ENCODE measurements at places on chromosomes 1 and 21.

DNA sequence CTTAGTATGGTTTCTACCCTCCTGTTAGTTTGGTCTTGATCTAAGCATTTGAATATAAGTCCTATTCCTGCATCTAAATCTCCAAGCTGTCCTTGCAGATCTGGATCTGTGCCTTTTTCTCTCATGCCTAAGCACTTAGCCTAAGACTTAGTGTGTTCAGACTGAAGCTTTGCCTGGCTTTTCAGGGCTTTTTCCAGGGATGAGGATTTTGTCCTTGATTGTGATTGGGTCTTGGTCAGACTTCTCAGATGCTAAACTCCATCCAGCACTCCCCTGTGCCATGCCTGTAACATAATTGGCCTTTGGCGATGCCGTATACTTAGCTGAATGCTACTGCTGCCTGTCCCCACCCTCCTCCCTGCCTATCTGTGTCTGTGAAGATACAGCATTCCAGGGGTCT lies 98.1 kb upstream of the NRIP1 start:
- no peak for DNase-seq

DNA sequence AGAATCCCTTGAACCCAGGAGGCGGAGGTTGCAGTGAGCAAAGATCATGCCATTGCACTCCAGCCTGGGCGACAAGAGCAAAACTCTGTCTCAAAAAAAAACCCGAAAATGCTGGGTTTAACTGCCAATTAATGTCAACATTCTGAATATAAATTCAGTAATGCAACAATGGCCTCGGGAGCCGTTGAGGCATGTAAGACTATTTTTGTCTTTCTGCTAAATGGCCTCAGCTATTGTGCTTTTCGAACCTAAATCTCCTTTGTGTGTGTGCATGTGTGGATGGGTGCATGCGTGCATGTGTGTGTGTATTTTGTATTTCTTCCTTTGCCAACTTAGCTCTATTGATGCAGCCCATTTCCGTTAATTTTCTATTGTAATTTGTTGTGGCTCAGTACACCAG lies 31.6 kb downstream of the CLIC4 start:
- DNase-seq: no peak

DNA sequence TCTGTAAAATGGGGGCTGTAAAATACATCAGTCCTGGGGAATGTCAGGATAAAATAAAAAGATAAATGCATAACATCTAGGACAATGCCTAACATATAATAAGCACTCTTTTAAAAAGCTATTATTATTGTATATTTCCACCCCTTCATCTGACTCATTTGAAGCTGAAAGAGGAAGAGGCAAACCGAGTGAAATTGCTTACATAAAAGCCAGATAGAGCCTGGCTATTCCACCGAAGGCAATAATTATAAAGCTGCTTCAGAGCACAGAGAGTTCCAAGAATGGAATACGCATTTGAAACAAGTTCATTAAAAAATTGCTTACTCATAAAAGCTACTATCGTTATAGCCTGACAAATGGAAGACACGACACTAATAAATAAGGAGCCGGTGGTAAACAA lies 186.1 kb upstream of the CAMK1G start:
- no peak for DNase-seq

DNA sequence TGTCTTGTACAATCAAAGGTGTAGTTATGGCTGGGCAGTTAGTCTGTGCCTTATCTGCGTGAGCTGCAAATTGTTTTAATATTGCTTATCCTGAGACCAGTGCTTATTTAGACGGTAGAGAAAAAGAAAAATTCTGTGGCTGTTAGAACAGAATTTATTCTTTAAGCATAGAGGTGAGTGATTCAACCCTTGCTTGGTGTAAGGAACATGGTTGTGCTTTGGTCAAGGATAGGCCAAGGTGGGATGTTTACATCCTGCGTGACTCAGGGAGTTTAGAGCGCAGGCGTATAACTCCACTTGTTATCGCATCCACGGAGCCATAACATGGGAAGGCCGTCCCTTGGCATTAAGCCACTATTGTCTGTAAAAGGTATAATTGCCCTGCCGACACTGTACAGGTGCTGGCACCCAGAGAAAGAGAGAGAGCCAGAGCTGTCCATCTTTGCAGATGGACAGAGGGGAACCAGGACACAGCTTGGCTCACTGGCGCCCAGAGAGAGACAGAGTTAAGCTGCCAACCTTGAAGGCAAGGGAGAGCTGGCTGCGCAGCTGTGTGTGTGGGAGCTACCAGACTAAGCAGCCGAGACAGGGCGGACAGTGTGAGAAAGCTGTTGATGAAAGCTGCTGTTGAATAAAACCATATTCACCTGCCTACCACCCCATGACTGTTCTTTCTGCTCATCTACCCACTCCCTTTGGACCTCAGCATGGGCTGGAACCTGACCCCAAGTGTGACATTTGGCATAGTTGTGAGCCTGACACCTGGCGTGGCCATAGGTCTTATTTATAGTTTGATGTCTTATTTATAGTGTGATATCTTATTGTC lies 200.4 kb downstream of the DYRK1A start:
- no peak for DNase-seq

- DNase-seq: no peak
These were observed 36.2 kb downstream of the ACOT7 start for GRCh38 chr1:6357243-6357936.

- DNase-seq: no peak
These were observed 32.1 kb downstream of the LRP8 start for GRCh38 chr1:53295726-53296116.

- DNase-seq: no peak
These were observed 62.1 kb downstream of the DOP1B start for GRCh38 chr21:36218691-36219090.

- no peak for DNase-seq
These were observed 90.0 kb downstream of the SELENOF start for GRCh38 chr1:86823821-86824500.

DNA sequence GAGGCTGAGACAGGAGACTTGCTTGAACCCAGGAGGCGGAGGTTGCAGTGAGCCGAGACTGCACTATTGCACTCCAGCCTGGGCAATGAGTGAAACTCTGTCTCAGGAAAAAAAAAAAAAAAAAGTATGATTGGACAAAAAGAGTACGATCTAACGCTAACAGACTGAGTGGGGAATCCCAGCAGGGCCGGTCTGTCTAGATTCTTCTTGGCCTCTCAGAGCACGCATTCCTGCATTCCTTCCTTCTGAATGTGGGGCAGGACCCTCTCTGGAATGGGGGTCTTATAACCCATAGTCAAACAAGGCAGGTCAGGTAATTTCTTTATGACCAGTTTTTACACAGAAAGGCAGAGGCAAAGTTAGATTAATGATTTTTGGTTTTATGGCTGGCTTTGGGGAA lies 92.0 kb upstream of the PPM1J start:
- no peak for DNase-seq

GRCh38 chr1:154703170-154703569 lies 95.2 kb upstream of the ADAR start:
- no peak for DNase-seq
